ENCODE measurements at places on chromosomes 4 and X.

DNA sequence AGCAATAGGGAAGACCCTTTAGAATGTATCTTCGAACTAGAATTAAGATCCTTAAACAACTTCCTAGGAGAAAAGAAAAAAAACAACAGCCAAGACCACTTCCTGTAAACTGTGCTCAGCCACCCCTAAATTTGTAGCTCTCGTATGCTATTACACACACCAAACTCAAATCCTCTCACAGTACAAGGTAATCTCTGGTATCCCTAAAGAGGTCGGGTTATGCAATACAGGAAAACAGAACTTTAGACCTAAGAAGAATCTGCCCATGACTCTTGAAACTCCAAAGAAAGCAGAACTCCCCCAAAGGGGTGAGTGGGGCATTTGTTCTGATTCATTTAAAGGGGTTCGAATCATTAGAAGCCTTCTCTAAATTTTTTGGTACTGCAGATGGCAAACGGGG lies 170.9 kb upstream of the CASK start:
- DNase-seq = no peak

- DNase-seq = no peak
Observed at GRCh38 chrX:21373001-21373400, 1.2 kb upstream of the CNKSR2 start.

- no peak for DNase-seq
Observed at GRCh38 chr4:36420111-36420679, 138.8 kb downstream of the DTHD1 start.

GRCh38 chrX:141936080-141936479 lies 32.4 kb downstream of the MAGEC1 start:
- no peak for DNase-seq

DNA sequence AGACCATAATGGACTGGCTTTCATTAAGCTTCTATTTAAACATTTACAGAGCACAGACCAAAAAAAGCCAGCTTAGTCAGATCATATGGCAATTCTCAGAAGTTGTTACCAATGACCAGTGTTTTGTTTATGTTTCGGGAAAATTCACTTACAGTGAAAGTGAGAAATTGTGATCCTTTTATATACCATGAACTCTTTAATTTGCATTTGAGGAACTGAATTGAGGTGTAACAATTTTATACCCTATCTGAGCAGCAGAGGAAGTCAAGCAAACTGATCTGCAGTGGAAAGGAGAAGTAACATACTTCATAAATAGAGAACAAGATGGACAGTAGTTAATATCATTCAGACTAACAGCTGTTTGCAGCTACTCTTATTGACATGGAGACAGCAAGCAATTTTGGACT lies 97.1 kb downstream of the TMA16 start:
- DNase-seq = no peak

DNA sequence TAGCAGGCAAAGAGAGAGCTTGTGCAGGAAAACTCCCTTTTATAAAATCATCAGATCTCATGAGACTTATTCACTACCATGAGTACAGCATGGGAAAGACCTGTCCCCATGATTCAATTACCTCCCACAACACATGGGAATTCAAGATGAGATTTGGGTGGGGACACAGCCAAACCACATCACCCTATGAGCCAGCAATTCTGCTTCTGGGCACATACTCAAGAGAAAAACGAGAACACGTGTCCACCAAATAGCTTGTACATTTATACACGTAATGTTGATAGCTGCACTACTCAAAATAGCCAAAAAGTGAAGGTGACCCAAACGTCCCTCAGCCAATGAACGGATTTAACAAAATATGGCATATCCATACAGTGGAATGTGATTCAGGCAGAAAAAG lies 94.5 kb upstream of the DHRSX start:
- no peak for DNase-seq

GRCh38 chr4:118285931-118286330 lies 66.9 kb downstream of the PRSS12 start:
- no peak for DNase-seq

DNA sequence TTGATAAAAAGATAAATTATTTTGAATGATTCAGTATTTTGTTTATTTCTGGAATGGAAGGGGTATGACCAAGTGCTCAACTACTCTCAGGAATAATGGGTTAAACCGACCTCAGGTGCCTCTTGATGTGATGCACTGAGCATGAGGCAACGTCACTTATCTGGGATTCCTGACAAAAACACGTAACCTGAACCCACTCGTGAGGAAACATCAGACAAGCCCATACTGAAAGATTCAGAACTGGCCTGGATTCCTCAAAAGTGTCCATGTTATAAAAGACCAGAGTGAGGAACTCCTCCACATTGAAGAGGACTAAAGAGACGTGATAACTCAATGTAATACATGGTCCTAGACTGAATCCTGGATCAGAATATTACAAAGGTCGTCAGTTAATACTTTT lies 144.0 kb downstream of the FNIP2 start:
- no peak for DNase-seq

GRCh38 chrX:37802028-37802427 lies 22.2 kb downstream of the CYBB start:
- no peak for DNase-seq

- no peak for DNase-seq
Observed at GRCh38 chr4:73988061-73988460, at the start of gene PPBP. PPBP (minus strand) TSS chr4:73988190; CDS start chr4:73988103, 87 bp downstream.

DNA sequence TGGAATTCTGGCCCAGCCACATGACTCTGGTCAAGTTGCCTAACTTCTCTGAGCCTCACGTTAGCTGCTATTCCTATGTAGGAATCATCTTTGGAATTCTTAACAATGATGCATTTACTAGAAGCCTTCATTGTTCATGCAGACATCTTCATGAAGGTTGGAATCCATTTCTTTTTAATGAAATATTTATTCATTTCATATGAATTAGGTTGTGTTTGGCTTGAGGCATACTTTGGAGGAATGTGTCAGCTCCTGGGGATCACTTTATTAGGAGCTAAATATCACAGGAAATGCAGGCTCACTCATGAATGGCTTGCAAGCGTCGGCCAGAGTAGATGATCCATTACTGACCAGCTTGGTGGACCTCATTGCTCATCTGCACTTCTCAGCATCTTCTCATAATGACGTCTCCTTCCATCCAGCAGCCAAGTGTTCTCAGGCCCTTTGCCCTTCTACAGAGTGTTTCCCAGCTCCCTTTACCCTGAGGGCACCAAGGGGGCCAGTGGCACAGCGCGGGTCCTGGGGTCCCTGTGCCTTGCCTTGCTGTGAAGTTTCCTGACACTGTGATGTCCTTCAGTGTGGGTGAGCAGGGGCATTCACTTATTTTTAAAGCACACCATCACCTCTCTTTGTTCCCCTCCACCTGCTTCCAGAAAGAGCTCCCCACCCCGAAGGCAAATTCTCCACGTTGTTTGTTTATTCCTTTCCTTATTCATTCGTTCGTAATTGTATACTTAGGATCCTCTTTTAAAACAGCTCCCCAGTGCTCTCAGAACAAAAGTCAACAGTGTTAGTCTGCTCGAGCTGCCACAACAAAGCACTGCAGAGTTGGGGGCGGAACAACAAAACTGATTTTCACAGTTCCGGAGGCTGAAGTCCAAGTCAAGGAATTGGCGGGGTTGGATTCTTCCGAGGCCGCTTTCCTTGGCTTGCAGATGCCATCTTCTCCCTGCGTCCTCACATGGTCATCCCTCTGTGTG lies 106.8 kb downstream of the STK32B start:
- no peak for DNase-seq

DNA sequence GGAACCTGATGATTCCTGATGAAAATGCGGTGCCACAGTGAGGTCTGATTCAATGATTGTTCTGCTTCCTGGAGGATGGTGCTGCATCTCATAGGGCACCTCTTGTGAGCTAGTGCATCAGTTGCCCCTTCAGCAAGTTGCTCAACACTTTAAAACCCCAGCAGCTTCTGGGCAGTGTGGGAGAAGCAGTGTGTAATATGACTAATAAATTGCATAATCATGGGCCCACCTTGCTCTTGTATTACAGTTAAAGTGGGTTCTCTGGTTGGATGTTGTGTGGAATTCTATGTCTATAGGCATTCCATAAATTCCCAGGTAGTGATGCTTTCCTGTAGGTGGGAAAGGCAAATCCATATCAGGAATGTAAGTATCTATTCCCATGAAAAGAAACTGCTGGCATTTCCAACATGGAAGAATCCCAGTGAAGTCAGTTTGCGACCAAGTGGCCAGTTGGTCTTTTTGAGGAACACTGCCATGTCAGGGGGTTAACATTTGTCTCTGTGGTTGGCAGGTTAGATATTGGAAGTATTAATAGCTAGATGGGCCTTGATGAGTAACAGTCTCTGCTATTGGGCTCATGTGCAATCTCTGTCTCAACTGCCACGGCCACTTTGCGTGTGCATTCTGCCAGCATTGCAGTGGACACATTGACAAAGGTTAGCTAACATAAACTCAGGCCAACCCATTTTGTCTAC lies 121.1 kb upstream of the OTUD4 start:
- DNase-seq = no peak

DNA sequence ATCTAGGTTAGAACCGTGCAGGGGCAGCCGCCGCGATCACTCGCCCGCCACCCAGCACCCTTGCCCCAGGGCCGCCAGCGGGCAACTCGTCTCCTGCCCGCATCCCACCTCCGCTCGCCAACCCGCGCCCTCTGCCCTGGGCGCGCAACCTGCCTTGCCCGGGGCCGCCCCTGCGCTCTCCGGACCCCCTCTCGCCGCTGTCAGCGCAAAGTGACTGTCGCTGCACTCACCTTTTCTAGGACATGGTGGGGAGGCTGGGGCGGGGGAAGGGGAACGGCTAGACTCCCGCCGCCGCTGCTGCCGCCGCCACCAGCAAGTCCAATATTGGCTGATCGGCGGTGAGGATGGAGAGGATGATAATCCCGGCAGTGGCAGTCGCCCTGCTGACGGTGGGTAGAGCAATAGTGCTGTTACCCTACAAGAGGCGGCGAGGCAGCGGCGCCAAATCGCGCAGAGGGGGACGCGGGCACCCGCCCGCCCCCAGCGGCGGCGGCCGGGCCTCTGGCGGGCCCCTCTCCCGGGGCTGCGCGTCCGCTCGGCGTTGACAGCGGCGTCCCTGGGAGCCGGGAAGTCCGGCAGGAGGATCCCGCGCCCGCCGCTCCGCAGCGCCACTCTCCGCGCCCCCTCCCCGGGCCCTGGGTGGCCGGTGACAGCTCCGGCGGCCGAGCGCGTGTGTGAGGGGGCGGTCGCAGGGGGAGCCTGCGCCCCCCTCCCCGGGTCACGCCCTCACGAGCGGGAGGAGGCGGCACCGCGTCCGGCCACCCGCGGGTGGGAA lies 2.3 kb upstream of the NR3C2 start:
- peak; percentile 20 for DNase-seq

GRCh38 chrX:119407681-119408080 lies 8.5 kb downstream of the SLC25A43 start:
- DNase-seq = no peak

DNA sequence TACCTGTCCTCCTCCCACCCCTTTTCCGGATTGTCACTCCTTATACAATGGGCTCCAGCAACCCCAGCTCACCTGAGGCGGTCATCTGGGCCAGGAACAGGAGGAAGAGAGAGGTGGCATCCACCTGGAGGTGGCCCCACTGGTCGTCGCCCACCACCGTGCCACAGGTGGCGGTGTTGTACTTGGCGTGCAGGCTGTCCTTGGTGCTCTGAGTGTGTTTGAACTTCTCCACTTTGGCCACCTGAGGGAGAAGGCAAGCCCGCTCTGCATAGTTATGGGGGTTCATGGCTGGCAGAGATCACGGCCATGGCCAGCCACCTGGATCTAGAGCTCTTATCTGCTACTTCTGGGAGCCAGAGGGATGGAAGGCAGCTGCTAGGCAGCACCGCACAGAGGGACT lies 32.9 kb downstream of the PHKA2 start:
- DNase-seq = no peak

- DNase-seq = no peak
Observed at GRCh38 chrX:39931529-39932282, 166.1 kb downstream of the BCOR start.

- no peak for DNase-seq
Observed at GRCh38 chrX:153445856-153446635, at the start of gene TREX2. TREX2 (minus strand) TSS chrX:153446056; CDS start chrX:153445430, 626 bp downstream.

DNA sequence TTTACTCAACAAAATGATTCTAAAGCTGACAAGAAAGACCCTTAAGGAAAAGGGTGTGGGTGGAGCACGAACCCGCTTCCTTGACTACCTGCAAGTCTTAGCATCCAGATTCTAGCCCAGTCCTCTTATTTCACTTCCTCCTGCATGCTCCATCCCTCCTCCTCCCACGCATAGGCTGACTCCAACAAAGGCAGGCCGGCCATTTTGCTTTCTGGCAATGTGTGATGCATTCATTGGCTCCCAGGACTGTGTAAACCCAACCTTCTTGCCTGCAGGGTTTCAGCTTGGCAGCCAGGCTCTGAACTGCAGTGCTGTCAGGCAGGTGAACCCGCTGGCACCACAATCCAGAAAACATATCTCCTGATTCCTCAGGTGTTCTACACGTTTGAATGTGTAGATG lies 39.3 kb downstream of the RTL9 start:
- no peak for DNase-seq

DNA sequence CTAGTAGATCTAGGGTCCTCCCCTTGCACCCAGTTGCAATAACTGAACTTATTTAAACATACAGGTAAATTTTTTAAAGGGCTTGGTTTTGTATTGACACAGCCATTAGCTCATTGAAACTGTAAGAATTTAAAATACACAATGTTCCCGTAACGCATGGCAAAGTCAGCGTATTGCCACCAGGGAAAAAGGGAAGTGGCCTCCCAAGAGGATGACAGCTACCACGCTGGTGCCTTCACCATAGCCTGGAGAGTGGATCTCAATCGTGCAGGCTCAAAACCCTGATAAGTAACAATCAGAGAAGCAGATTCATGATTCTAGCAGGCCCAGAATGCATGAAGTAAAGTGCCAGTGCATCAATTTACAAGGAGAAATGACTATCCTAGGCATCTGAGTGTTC lies 49.4 kb upstream of the RELL1 start:
- no peak for DNase-seq

- no peak for DNase-seq
Observed at GRCh38 chrX:54271664-54272063, 86.2 kb downstream of the WNK3 start.

DNA sequence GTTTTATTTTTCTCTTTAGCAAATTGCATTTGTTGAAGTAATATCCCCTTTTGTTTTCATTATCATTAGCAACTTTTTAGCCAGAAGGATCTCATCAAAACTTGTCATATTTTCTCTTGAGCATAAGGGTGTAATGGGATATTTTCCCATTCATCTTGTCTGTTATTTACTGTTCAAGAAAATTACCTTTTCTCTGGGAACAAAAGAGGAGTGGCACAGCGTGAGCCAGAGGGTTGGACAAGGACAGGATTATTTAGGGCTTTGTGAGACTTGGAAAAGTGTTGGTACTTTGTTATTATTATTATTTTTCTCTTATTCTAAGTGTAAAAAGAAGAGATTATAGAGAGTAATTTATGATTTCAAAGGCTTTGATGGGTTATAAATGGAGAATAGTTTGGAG lies 135.9 kb downstream of the PRKX start:
- DNase-seq = no peak

- no peak for DNase-seq
Observed at GRCh38 chr4:140755774-140756318, 339 bp downstream of the TBC1D9 start.

Data from stimulated activated CD4-positive, alpha-beta T cell treated with anti-CD3 and anti-CD28 coated beads, Interleukin-1b, Interleukin-23, amount 100 ng/mL, for 24 hours (primary cell).